Gastroesophageal sphincter (tissue), 4 donors: ENCODE measurements at places on chromosomes 4 and X. TPM values are rescaled to one million over a fixed set of nuclear protein-coding genes. Genes with fewer than 3 reads are reported as not detected.

Gene RAB40A
- 8.9 TPM for total RNA-seq

Gene ABLIM2
- total RNA-seq: 13.5 TPM

Gene CASP3
- total RNA-seq: 15.2 TPM

Gene BRS3
- total RNA-seq: not detected

Gene MYOZ2
- total RNA-seq: 1.2 TPM

Gene TNMD
- not detected for total RNA-seq

Gene AMOT
- total RNA-seq: 7.9 TPM

Gene POU3F4
- total RNA-seq: not detected

DNA sequence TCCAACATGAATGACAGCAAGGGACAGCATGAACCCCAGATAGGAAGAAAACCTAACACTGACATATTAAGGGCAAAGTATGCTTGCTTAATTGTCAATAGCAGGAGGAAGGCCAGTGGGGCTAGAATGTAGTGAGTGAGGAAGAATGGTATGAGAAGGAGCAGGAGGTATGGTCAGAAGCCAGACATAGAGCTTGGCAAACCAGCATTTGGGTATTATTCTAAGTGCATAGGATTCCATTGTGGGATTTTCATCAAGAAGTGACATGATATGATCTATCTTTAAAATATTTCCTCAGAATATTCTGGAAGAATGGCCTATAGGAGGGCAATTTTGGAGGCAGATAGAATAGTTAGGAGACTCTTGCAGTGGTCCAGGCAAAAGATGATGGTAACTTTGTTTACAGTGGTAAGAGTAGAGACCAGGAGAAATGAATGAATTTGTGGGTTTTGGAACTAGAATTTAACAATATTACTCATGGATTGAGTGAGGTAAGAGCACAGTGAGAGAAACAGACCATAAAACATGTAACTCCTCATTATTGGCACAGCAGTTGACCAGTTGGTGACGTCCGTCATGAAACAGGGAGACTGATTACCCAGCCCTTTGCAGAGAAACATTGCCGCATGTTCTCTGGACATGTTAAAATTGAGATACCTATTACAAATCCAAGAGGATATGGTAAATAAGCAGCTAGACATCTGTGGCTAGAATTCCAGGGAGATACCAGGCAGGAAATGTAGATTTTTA, 246.5 kb upstream of the HS3ST1 start:
- ATAC-seq: no peak

GRCh38 chrX:11100281-11101035, 10.7 kb upstream of the HCCS start:
- ATAC-seq: peak; percentile 91

GRCh38 chr4:113760094-113760794, 1.3 kb downstream of the CAMK2D start:
- no peak for ATAC-seq

DNA sequence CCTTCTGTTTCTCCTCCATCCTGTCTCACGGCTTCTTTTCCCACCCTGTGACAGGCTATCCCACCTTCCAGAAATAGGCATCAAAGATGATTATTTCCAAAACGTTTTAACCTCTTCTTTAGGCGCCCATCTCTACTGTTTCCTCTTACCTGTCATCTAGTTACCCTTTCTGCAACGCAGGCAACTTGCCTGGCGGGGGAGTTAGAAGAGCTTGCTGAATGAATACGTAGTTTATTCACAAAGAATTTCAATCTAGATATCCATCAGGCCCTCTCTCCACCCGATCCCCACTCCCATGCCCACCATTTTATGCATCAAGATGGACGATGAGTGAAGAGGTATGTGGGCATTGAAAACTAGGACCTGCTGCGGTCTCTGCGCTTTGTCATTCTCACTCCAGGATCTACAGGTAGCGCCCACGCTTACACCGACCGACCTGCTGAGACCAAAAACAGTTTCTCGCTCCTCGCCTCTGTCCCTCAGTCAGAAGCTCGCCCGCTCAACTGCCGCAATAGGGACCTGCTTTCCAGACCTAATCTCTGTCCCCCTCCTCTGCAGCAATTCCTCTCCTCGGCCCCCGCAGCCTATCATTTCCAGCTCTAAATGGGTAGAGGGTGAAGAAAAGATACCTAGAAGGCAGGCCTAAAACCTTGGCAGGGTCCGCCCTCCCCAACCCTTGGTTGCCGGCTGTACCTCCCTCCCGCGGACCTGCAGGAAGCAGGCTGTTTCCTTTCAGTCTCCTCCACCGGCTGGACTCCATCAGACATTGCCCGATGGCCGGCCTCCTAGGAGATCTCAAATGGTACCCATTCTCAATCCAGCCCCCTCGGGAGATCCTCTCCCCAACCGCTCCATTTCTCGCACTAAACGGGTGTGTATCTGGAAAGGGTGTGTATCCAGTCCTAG, 624 bp downstream of the BEX5 start:
- peak; percentile 28 for ATAC-seq

GRCh38 chr4:67891645-67892044, 7.8 kb upstream of the TMPRSS11D start:
- ATAC-seq: no peak

- no peak for ATAC-seq
These were observed 147.3 kb downstream of the HS6ST2 start for GRCh38 chrX:132810964-132811712.

DNA sequence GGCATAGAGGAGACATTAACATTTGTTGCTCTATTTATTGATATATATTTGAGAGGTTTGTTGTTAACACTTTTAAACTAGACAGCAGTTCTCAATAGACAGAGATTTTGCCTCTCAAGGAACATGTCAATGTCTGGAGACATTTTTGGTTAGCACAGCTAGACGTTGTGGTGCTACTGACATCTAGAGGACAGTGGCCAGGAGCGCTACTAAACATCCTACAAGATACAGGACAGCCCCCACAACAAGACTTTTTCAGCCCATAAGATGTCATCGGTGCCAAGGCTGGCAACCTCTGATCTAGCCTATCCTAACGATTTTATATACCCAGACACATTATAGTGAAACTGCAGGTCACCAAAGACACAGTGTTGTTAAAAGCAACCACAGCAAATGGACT, 18.4 kb upstream of the CTSO start:
- ATAC-seq: no peak

- peak; percentile 75 for ATAC-seq
These were observed 500.0 kb downstream of the SPRY1 start for GRCh38 chr4:123896446-123897071.

- ATAC-seq: no peak
These were observed 86.2 kb upstream of the HPRT1 start for GRCh38 chrX:134373736-134374135.

GRCh38 chrX:148871422-148872160, 371.2 kb downstream of the AFF2 start:
- no peak for ATAC-seq

DNA sequence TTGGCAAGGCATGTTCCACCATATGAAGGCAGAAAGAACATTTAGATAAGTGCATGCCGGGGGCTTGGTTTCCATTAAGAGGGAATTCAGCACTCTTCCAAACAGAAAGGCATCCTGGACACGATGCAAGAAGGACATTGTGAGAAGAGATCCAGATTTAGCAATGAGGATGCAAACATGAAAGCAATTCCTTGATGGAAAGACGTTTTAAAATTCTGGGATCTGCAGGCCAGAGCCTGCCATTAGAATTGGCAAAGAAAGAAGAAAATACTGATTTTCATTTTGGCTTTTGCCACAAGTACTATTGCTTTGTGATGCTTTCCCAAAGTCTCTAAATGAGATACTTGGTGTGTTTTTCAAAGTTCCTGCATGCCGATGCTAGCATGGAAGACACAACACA, 367.6 kb downstream of the PPP3CA start:
- ATAC-seq: no peak

DNA sequence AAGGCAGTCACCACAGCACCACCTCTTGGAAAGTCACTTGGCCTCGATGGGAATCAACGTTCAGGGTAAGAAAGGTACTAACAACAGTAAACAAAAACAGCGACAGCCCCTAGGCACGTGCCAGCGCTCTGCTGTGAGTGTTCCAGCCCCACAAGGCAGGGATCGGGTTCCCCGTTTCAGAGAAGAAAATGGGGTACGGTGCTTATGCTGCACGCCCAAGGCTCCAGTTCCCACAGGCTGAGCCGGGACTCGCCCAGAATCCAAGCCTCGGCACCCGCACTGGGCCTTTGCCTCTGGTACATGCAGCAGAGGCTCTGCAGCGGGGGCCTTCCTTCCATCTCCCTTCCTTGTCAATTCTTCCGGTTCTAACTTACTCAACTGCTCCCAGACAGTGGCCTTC, 37.3 kb downstream of the WDR1 start:
- no peak for ATAC-seq

GRCh38 chr4:138307319-138307718, 65.2 kb upstream of the SLC7A11 start:
- ATAC-seq: no peak

DNA sequence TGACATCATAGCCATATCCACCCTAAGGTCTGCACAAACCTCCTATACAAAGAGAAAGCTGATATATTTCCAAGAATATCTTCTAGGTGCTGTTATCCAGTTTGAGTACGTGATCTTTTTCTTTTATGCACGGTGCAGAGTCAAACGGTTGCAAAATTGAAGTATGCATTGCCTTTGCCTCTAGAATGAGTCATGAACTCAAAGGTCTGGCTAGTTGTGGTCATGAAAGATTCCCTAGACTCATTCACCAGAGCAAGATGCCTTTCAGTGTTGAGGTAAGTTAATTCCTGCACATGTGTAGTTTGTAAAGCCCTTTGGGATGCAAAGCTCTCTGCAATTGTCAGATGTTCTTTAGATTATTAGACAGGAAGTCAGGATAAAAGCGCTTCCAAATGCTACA, 704.4 kb downstream of the PCDH19 start:
- no peak for ATAC-seq

DNA sequence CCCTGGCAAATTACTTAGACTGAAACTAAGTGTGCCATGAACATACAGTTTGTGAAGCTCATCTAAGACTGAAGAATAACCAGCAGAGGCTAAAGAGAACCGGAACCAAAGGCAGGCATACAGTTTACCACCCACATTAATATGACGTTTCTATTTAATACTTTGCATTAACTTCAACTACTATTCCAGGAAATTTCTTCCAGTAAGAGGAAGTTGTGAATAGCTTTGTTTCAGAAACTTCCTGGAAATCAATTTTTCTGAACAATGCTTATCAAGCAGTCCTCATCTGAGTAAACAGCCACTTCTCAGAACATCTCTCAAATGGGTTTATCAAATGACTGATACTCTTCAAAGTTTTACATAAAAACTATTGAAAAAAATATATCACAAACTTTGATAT, 252.7 kb downstream of the OPHN1 start:
- ATAC-seq: no peak

DNA sequence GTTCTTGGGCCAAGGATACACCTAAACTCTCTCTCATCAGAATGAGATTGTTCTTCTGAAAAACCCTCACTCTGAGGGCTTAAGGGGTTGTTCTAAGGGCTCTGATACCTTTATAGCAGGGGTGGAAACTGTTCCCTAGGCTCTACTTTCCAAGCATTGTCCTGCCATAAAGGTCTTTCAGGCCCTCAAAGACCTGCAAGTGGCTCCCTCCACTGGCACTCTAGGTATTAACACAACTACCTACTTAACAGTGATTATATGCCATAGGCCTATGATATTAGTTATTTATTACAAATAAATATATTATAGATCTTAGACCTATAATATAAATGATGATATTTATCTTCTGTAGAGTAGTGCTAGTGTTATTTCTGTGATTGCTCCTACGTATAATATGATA, 473.7 kb upstream of the RPS6KA3 start:
- ATAC-seq: no peak

DNA sequence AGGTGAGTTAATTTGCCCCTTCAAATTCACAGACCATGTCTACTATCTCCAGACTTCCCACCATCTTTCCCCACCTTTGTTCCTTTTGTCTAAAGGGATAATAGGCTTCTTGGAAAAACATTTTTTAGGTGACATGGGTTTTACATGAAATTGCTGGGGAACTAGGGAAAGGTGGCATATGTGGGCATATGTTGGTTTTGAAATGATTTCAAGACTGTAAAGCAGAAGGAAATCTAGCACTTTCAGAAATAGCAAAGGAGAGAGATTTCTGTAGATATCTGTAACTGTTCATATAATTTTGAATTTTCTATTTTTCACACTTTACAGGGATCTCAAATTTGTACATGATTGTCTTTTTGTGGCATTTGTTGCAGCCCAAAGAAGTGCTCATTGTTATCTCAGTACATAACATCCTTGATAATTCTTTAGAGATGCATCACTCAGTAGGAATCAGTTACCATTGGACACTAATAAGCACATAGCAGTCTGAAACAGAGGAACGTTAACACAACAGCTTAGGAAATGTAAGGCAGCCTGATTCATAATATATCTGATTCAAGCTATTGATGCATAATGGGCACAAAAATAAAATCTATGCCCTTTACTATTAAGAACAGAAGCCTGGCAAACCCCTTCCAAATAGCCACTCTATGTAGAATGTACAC, 659.7 kb downstream of the CENPC start:
- ATAC-seq: no peak

GRCh38 chr4:143234153-143234552, 49.4 kb downstream of the USP38 start:
- no peak for ATAC-seq

DNA sequence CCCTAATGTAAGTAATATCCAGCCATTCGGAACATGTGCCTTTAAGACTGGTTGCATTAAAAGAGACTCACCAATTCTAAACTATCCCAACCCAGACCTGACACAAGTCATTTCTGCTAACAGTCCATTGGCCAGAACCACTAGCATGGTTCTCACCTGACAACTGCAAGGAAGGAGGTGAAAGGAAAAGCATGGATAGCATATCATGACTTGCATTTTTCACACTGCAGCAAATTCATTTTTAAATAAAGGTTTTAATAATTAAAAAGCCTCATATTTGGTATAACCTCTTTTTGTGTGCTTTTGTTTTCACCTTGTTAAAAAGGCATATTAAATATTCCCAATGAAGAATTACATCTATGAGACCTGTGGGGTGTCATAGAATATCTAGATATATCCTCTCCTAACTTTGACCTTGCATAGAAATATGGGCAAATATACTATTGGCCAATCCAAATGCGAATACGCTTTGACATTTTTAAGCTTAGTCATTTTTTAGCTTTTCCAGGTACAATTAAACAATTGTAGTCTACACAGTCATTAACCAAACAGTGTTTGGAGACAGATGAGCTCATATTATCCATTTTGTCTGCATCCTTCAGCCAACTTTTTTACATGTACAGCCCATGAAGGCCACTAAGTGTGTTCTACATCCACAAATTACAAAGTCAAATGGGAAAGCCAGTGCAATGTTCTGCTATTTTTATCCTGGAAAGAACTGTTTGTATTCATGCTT, 295.3 kb downstream of the PDGFC start:
- no peak for ATAC-seq

DNA sequence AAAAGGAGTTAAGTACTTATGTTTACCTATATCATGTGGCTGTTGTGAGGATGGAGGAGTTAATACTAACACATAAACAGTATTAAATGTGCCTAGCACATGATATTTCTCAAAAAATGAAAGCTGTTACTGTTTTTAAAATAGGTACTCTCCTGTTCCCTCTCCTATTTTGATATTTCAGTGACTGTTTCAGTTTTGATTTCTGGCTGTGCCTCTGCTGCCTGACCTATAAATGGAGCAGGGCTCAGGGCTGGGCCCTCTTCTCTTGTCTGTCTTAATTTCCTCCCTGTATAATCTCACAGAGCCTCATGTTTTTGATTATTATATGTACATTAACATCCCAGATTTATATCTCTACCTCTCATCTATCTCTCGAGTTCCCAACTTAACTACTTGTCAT, 93.3 kb downstream of the UGT8 start:
- ATAC-seq: no peak
